Right renal pelvis (tissue), 4 donors: ENCODE measurements at places on chromosomes 4 and X. TPM values are rescaled to one million over a fixed set of nuclear protein-coding genes. Genes with fewer than 3 reads are reported as not detected.

DNA sequence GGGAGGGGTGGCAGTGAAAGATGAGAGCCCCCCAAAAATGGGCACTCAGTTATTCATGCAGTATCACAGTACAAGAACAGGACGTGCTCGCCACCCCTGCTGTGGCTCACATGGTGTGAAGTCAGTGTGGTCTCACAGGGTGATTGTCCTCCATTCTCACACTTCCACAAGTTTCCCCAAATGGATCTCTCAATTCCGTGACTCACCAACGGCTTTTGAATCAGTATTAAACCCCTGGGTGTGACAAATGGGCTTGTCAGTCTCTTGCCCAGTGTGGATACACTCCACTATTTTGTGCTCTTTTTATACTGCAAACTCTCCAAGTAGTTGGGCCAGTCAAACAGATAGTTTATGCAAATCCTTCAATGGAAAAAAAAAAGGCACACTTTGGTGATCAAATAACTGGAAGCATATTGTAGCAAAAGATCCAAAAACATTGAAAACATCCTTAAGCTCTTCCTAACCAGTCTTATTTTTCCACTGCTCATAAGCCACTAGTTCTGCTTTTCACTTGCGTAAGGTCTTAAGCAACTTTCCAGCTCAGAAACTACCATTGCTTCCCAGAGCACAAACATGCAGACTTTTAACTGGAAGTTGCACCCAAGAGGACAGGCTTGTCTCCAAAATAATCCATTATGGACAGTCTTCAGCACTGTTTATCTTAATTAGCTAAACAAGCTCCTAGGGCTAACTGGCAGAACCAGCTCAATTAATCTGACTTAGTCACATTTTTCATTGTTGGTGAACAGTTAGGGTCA is 365.7 kb downstream of the PPP3CA start:
- no peak for DNase-seq

DNA sequence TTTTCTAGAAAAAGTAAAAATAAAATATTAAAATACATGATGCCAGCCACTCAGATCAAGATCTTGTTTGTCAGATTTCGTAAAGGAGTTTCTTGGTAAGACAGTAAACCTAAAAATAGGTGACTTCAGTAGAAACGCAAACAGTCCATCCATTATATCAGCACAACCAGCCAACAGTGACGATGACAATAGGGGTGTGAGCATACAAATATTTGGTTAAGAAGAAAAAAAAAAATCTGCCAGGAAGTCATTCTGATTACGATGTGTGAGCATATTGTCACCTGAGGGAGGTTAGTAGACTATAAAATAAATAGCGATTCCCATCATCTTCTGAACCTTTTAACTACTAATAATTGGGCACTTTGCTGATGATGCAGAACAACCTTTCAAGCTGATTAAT is 37.6 kb downstream of the SLC7A11 start:
- no peak for DNase-seq

DNA sequence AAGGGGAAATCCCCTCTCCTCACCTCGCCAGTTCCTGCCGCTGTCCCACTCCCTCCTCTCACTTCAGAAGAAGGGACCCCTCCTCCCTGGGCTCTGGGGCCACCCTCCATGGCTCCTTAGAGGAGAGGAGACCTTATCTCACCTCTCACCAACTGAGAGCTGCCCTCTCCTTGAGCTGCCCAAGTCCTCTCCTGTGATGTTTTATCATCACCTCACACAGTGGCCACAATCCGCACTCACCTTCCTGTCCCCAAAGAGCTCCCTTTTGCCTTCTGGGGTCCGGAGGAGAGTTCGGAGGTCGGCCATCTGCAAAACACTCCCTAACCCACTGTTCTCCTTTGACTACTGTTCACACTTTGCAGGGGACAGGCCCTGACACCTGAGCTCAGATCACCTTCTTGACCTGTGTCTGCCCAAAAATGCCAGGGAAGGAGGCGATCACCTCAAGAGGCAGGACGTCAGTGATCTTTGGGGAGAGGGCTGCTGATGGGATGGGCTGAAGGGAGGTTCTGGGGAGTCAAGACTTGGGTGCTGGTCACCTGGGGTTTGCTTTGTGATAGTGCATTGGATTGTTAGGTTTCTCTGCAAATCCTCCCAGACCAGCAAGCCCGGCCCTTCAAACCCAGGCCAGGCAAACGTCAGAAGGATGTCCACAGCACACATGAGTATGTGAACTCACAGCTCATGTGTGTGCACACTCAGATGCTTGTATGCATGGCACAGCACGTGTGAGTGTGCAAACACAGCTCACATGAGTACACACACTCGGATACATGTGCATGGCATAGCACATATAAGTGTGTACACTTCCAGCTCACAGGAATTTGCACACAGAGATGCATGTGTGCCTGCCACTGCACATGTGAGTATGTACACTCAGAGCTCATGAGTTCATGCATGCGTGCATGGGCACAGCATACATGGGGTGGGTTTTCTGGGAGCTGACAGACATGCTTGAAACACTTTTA is 41.8 kb downstream of the HTRA3 start:
- DNase-seq: no peak

The FAM114A1 gene
- 27.4 TPM for polyA plus RNA-seq

- no peak for DNase-seq
Observed at GRCh38 chr4:174314770-174315169, 31.1 kb downstream of the CEP44 start.
